ENCODE measurements at places on chromosomes 6 and 20.

DNA sequence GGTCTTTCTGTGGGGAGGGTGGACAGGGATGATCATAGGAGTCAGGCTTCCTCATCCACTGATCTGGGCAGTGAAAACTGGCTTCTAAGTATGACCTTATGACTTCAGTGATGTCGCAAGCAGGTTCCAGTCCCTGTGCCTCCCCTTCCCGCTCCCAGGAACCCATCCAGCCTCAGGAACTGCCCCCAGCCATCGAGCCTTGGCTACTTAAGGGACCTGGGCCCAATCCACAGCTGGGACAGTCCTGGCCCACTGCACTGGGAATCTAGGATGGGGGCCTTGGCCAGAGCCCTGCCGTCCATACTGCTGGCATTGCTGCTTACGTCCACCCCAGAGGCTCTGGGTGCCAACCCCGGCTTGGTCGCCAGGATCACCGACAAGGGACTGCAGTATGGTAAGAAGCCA, at the start of gene LBP:
TSS of gene LBP (plus strand) at position 236 of the 405 bp plus-strand sequence. CDS start at position 271, 35 bp downstream.
- DNase-seq: no peak

DNA sequence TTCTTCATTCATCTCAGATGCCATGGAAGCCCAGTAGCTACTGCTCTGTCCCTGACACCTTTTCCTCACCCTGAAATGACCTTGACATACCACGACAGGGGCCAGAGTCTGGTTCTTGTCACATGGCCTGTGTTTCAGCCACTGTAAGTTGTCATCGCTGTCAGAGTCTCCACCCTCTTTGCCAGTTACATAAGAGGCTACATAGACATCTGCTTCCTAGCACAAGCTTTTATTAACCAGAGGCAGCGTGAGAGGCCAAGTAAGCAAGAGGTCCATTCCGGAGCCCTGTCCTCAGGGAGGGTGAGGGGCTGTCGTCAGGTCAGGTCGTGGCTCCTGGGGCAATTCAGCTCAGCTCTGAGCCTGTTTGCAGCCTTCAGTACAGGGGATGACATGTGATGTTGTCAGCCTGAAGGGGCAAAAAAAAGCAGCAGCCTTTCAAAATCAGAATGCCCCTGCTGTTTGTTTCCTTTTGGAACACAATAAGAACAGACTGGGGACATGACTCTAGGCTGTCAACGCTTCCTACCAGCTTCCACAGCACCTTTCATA, 146.3 kb downstream of the MTFR2 start:
- DNase-seq: no peak

- no peak for DNase-seq
Measured at GRCh38 chr20:46575937-46576461, 25.5 kb upstream of the OCSTAMP start.

- DNase-seq: no peak
Measured at GRCh38 chr6:110270165-110270564, 88.0 kb downstream of the METTL24 start.

DNA sequence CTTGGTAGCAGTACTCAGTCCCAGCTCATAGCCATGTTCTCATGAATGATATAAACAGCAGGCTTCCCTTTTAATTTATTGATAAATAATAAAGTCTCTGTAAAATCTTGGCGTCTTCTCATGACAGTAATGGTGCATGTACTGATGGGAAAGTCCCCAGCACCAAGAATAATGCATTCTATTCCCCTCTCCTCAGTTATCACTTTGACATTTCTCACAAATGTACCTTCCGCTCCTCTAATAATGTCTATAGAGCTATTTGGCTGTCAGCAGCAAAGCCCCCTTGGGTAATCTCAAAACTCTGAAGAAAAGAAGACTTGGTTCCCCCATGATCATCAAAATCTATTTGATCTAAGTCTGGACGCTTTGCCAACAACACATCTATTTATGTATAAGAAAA, 185.0 kb upstream of the SPTLC3 start:
- no peak for DNase-seq

GRCh38 chr6:44966449-44967092, 361.6 kb upstream of the RUNX2 start:
- no peak for DNase-seq

- no peak for DNase-seq
Measured at GRCh38 chr6:15344831-15345230, 99.0 kb downstream of the JARID2 start.

DNA sequence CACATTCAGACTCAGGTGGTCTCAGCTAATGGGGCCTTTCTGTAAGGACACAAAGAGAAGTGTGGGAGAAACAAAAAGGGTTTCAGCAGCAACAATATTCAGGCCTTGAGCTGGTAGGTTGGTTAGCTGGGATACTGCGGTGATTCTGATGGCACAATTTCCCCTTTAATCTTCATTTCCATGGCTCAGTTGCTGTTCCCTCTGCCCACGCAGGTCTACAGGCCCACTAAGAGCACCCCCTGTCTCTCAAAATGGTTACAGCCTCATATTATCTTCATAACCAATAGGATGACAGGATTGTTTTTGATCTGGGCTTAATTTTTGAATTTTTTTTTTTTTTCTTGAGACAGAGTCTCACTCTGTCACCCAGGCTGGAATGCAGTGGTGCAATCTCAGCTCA, 48.9 kb downstream of the MYB start:
- no peak for DNase-seq

Measured in germinal center (tissue), 1 donor.